ENCODE measurements at places on chromosomes 3 and 15. TPM values are rescaled to one million over a fixed set of nuclear protein-coding genes. Genes with fewer than 3 reads are reported as not detected.

The LRIG1 gene
- 7.0 TPM for total RNA-seq

The AGTR1 gene
- total RNA-seq = 2.7 TPM

The STRIT1 gene
- total RNA-seq = not detected

The FETUB gene
- total RNA-seq = not detected

The KNL1 gene
- 20.6 TPM for total RNA-seq

The DUOX2 gene
- not detected for total RNA-seq

The BMF gene
- total RNA-seq = under 0.01 TPM

The CISH gene
- total RNA-seq = 1.1 TPM

The SNURF gene
- 5.9 TPM for total RNA-seq

The HEXA gene
- total RNA-seq = 56.2 TPM

The ADPRH gene
- total RNA-seq = 2.7 TPM

The BCL2A1 gene
- 0.20 TPM for total RNA-seq

The LIPH gene
- not detected for total RNA-seq

The DTWD1 gene
- 27.8 TPM for total RNA-seq

The RTP1 gene
- not detected for total RNA-seq

The TM4SF1 gene
- total RNA-seq = 442 TPM

The MINDY2 gene
- total RNA-seq = 30.9 TPM

The NDN gene
- 76.8 TPM for total RNA-seq

The MCF2L2 gene
- total RNA-seq = 1.6 TPM

The RASL12 gene
- 6.6 TPM for total RNA-seq

The CEP70 gene
- 14.3 TPM for total RNA-seq

The FBXL22 gene
- 0.20 TPM for total RNA-seq

The LRRC31 gene
- total RNA-seq = not detected

The RHCG gene
- not detected for total RNA-seq

The ASB14 gene
- not detected for total RNA-seq

The GOLGA8B gene
- 15.8 TPM for total RNA-seq

The CCR3 gene
- not detected for total RNA-seq

The SLC24A5 gene
- not detected for total RNA-seq

Measured in subcutaneous preadipocyte (primary cell).